ENCODE measurements at places on chromosomes 13 and 19.

DNA sequence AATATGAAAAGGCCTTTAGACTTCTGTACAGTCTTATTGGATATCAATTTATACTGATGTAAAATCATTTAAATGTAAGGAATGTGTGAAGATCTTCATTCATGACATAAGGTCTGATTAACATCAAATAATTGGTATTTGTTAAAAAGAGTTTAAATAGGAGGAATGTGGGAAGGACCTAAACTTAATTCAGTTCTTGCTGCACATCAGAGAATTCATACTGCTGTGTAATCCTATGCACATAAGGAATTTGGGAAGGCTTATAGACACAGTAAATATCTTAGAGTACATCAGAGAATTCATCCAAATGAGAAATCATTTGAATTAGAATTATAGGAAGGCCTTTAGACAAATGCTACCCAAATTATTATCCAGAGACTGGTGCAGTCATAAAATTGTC is 21.7 kb downstream of the ZNF283 start:
- DNase-seq: no peak

DNA sequence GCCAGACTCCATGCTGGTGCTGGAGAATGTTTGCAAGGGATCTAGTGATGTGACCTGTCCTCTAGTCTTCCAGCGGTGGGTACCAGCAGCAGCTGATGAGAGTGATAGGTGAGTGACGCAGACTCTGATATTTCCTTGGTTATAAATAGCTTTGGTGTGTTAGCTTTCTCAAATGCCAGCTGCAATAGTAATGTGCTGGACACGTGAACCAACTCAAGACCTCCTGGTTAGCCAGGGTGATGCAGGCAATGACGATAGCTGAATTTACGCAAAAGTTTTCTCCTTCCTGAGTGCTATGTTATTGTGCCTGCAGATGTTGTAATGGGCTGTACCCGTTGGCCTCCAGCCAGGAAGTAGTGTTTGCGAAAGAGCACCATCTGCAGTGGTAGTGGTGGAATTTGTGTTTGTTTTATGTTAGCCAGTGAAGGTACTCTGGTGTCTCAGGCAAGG is 129.5 kb downstream of the CYSLTR2 start:
- DNase-seq: peak; percentile 31

DNA sequence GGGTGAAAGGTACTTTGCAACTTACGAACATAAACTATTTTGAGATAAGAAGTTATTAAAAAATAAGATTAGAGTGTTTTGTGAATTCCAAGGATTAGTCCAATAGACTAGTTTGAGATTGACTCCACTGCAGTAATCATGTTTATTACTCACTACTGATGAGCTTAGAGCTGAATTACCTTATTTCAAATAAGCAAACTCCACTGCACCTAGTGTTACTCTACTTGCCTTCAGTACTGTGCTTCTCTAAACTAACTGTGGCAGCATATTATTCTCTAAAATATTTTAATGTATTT is 111.7 kb downstream of the MIPEP start:
- no peak for DNase-seq

GRCh38 chr13:67554286-67554685 is 324.1 kb upstream of the PCDH9 start:
- DNase-seq: no peak

DNA sequence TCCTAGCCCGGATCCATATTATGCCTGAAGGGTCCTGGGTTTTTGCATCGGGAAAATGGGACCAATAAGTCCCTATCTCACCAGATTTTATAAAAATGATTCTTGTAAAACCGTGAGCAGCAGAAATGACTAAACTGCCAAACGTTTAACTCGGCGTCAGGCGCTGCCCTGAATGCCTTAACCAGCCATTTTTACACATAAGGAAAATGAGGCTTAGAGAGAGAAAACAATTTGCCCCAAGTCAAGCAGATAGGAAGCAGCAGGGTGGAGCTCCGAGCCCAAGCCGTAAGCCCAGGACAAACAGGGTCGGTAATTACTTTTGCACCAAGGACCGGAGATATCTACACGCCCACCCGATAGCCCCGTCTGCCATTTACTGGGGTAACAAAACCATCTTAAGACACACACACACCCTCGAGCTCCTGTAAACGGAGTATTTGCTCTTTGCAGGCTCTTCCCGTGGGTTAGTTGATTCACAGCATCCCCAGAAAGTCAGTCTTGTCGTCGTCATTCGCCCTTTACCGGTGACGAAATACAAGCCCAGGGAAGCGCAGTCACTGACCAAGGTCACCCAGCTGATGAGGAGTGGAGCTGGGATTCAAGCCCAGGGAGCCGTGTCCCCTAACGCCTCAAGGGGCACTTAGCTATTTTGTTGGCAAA is 16.0 kb upstream of the MRI1 start:
- peak; percentile 53 for DNase-seq

- DNase-seq: peak; percentile 99
Measured at GRCh38 chr19:13151605-13152355, 1.6 kb downstream of the IER2 start.

- peak; percentile 56 for DNase-seq
Measured at GRCh38 chr13:41402691-41403511, 54.4 kb upstream of the RGCC start.

GRCh38 chr13:97538203-97538602 is 104.2 kb downstream of the RAP2A start:
- DNase-seq: no peak

- peak; percentile 58 for DNase-seq
Measured at GRCh38 chr13:19782049-19782726, 557 bp downstream of the PSPC1 start.

- DNase-seq: no peak
Measured at GRCh38 chr19:10763828-10764339, 46.0 kb downstream of the DNM2 start.

DNA sequence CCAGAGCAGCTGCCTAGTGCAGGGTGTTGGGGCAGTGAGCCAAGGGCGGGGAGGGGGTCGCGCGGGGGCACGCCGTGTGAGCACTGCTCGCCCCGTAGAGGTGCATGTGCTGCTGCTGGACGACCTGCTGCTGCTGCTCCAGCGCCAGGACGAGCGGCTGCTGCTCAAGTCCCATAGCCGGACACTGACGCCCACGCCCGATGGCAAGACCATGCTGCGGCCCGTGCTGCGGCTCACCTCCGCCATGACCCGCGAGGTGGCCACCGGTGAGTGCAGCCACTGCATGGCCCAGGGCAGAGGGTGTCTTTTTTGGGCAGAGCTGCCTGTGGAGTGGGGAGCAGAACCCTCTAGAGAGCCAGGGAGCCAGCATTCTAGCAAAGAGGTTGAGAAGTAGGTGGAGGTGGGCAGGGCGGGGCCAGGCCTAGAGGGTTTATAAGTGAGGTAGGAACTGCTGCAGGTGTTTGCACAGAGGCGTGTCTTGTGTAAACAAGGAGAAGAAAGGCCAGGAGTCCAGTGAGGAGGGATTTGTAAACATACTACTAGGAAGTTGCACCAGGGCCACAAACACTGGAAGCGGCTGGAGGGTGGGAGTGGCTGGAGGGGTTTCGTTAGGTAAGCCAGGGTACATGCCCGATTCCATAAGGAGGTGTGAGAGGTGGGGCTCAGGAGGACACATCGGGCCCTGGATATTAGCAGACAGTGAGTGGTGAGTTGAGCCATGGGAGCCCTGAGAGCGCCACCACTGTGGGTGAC is 21.3 kb downstream of the ARHGEF1 start:
- DNase-seq: no peak

DNA sequence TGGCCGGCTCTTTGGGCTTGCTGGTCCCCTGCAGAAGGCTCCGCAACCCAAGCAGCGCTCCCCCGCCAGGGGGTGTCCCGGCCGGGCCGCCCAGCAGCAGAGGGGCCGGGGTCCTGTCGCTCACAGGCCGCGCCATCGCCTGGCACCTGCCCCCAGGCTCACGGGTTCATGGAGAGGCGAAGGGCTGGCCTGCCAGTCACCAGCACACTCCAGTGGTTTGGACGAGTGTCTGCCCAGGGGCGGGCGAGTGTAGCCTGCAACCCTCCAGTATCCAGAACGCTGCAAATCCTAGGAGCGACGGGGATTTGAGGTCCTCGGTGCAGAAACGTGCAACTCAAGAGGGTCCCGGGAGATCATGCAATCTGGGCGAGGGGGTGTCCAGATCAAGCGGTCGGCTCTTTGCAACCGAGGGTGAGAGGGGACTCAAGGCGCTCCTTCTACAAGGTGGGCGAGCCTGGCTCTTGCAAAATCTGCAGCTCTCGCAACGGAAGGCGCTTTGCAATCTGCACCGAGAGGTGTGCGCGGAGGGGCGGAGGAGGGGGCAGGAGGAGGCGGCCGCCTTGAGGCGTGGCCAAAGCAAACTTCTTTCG is at the start of gene DBP:
DBP (minus strand) TSS at position 521 of the 590 bp plus-strand sequence; CDS start at position 136, 385 bp downstream.
- DNase-seq: no peak

DNA sequence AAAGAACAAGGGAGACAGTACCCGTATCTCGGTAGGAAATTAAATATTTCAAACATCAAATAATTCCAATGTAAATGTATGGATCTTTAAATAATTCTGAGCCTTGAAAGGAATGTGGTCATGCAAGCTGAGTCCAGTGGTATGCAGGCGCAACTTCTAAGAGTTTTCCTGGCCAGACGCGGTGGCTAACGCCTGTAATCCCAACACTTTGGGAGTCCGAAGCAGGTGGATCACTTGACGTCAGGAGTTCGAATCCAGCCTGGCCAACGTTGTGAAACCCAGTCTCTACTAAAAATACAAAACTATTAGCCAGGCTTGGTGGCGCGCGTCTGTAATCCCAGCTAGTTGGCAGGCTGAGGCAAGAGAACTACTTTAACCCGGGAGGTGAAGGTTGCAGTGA is 1.1 kb upstream of the ZNF845 start:
- no peak for DNase-seq

DNA sequence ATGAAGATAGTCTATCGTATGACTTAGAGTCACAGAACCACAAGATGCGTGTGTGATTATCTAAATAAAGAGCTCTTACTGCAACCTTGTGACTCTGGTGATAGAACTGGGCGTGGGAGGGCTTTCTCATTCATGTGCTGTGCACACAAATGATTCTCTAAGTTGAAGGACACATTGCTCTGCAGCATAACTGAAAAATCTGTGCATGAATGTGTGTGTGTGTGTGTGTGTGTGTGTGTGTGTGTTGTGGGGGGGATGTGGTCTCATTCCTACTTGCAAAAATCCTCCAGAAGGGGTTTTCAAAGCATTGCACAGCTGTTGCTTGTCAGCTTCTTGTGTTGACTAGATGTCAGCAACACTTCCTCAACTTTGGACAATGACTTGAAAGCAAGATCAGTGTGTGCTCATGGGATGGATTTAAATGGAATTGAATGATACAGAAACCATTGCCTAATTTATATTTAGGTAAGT is 22.4 kb downstream of the LRCH1 start:
- DNase-seq: peak; percentile 48

- DNase-seq: no peak
Measured at GRCh38 chr13:39201180-39201579, 162.9 kb downstream of the NHLRC3 start.

DNA sequence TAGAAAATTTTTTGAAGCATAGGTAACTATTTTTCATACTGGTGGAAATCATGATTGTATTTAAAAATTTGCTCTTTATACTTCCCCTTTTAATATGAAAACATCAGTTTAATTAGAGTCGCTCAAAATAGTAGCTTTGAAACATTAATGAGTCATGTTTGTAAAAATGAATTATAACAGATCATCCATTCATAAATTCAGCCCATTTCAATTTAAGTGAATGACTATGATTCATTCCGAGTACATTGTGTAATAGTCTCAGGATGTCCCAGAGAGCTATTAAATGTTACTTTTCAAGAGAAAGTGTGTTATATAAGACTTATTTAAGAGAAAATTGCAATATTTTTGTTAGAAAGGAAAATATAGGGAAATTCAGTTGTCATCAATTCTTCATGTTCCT is 111.0 kb downstream of the FNDC3A start:
- DNase-seq: no peak

- no peak for DNase-seq
Measured at GRCh38 chr19:14175351-14175792, 30.6 kb downstream of the ADGRL1 start.

DNA sequence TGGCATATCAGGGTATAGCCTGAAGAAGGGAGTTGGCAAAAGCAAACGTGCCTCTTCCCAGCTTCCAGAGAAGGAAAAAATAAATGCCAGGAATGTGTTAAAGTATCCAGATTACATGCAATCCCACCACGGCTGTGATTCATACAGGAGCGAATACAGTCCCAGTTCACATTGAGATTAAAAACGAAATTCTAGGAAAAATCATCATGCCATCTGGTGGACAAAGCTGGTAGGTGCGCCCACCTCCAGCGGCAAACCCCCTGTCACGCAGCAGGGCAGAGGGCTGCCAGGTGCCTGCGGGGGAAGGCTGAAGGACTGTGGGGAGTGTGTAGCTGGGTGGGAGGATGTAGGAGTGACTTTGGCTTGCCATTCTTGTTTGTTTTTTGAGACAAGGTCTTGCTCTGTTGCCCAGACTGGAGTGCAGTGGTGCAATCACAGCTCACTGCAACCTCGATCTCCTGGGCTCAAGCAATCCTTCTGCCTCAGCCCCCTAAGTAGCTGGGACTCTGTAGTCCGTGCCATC is 6.4 kb upstream of the DMWD start:
- DNase-seq: peak; percentile 79
